ENCODE measurements at places on chromosomes 3 and 15.

DNA sequence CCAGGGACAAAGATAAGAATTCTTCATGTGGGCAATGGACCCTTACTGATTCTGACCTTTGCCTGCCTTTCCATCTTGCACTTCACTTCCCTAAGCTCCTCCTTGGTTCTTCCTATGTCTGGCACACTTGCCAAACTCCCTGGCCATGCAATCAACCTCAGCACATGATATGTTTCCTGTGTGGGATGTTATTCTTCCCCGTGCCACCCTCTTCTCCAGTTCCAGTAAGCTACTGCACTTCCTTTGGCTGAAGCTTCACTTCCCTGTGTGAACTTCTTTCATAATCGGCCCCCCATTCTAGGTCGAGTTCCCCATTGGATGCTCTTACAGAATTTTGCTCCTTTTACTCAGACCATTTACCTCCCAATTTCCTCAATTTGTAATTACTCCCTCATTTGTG lies 10.7 kb upstream of the TASOR start:
- DNase-seq: no peak

GRCh38 chr3:168581771-168582225 lies 486.1 kb upstream of the GOLIM4 start:
- DNase-seq: no peak

DNA sequence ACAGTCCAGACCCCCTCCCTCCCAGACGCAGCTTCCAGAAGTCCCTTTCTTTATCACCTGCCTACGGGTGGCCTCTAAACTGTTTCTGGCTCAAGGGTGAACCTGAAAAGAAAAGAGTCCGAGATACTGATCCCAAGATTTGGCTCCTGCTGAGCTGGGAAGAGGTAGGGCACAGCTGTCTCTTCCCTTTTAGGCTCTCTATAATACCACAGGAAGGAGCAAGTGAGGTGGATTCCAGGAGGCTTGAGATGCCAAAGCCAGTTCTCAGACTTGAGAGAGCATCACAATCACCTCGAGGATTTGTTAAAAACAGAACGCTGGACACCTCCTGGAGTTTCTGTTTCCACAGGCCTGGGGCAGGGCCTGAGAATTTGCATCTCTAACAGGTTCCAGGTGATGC lies 12.3 kb downstream of the ST8SIA2 start:
- DNase-seq: no peak

DNA sequence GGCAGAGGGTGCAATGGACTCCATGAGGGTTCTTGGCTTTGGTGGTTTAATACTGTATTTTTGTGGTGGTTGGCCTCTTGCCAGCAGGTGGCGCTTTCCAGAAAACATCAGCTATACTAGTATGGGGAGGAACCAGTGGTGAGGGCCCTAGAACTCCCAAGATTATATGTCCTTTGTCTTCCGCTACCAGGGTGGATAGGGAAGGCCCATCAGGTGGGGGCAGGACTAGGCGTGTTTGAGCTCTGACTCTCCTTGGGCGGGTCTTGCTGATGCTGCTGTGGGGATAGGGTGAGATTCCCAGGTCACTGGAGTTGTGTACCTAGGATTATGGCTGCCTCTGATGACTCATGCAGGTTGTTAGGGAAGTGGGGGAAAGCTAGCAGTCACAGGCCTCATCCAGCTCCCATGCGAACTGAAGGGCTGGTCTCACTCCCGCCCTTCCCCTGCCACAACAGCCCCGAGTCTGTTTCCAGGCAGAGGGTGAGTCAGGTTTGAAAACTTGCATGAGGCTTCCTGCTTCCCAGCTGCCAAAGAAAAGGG lies 357.7 kb downstream of the OTOL1 start:
- no peak for DNase-seq

GRCh38 chr15:77180757-77181156 lies 109.8 kb upstream of the TSPAN3 start:
- DNase-seq: no peak

- no peak for DNase-seq
Measured at GRCh38 chr15:93235926-93236780, 147.1 kb upstream of the RGMA start.

Measured in stimulated activated CD4-positive, alpha-beta T cell treated with anti-CD3 and anti-CD28 coated beads, Interleukin-1b, Interleukin-23, amount 100 ng/mL, for 24 hours (primary cell).